ENCODE measurements at places on chromosomes 7 and 10.

- no peak for DNase-seq
Observed at GRCh38 chr10:94115725-94116124, 122.0 kb downstream of the PLCE1 start.

DNA sequence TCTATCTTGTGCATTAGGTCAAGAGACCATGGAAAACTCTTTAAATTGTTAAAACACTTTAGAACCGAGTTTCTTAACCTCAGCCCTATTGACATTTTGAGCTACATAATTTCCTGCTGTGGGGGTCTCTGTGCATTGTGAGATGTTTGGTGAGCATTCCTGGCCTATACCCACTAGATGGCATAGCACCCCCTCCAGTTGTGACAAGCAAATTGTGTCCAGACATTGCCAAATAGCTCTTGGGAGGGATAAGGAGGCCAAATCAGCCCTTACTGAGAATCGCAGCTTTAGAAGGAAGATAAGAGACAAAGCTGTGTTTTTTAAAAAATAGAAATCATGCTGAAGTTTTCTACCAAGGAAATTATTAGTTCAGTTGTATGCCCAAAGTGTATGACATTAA lies 1158.5 kb upstream of the C7orf33 start:
- no peak for DNase-seq

DNA sequence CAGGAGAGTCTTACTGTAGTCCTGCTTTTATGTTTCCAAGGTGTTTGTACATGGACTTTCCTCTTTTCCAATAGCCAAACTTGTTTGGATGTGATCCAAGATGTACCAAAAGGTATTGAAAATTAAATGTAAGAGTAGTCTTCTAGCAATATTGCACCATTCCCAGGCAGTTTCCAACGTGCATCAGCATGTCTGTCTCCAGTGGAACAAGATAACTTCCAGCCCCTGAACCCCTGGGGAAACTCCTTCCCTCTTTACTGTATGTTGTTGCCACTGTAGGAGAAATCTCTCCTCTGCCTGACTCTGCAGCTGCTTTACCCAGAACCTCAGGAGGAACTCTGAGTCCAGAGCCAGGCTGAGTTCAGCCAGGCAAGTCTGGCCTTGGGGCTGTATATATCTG lies 18.5 kb downstream of the ARMC10 start:
- no peak for DNase-seq

GRCh38 chr10:95964756-95965155 lies 57.0 kb downstream of the CC2D2B start:
- no peak for DNase-seq

Data from NCI-H526 treated with DMSO at 0.1 percent for 48 hours (cell line).